Osteoblast (primary cell): ENCODE measurements at places on chromosomes 2 and 18. TPM values are rescaled to one million over a fixed set of nuclear protein-coding genes. Genes with fewer than 3 reads are reported as not detected.

KDSR gene
- total RNA-seq = 46.3 and 53.0 TPM in 2 replicates

DES gene
- total RNA-seq = 0.72 and 1.2 TPM in 2 replicates

PIEZO2 gene
- total RNA-seq = 6.5 and 46.7 TPM in 2 replicates

TIGD1 gene
- total RNA-seq = 5.8 and 6.8 TPM in 2 replicates

GLS gene
- 447 and 588 TPM in 2 replicates for total RNA-seq

DYNAP gene
- not detected in 2 replicates for total RNA-seq

ZNF892 gene
- total RNA-seq = 6.2 and 6.5 TPM in 2 replicates

TXNDC2 gene
- 0.29 and 0.36 TPM in 2 replicates for total RNA-seq

LYPD6 gene
- under 0.01 and 0.59 TPM in 2 replicates for total RNA-seq

QPCT gene
- total RNA-seq = 25.0 and 25.7 TPM in 2 replicates

GPR45 gene
- not detected in 2 replicates for total RNA-seq

GREB1L gene
- under 0.01 and 0.36 TPM in 2 replicates for total RNA-seq

LINC00305 gene
- not detected in 2 replicates for total RNA-seq

BOLL gene
- total RNA-seq = not detected in 2 replicates

TAF4B gene
- 4.7 and 5.1 TPM in 2 replicates for total RNA-seq

MC2R gene
- not detected in 2 replicates for total RNA-seq

EMX1 gene
- total RNA-seq = not detected in 2 replicates

FAM228A gene
- total RNA-seq = 1.4 and 1.5 TPM in 2 replicates

KYNU gene
- total RNA-seq = 5.9 and 10.9 TPM in 2 replicates

OTOF gene
- total RNA-seq = not detected in 2 replicates

SIX2 gene
- 14.8 and 15.9 TPM in 2 replicates for total RNA-seq

ALKAL2 gene
- total RNA-seq = not detected in 2 replicates

TBR1 gene
- total RNA-seq = under 0.01 TPM in 1 of 2 replicates, not detected in the other

PARD3B gene
- 20.3 and 22.4 TPM in 2 replicates for total RNA-seq

UNC50 gene
- 31.5 and 36.2 TPM in 2 replicates for total RNA-seq

FKBP1B gene
- total RNA-seq = 2.7 and 3.3 TPM in 2 replicates

MCM6 gene
- total RNA-seq = 14.5 and 15.6 TPM in 2 replicates

BMP10 gene
- total RNA-seq = not detected in 2 replicates

HOXD12 gene
- not detected in 2 replicates for total RNA-seq

AGFG1 gene
- total RNA-seq = 48.5 and 61.0 TPM in 2 replicates

SH2D6 gene
- under 0.01 TPM in 1 of 2 replicates, not detected in the other for total RNA-seq

NPPC gene
- total RNA-seq = not detected in 2 replicates

ANKRD30BL gene
- 0.29 TPM in 1 of 2 replicates, not detected in the other for total RNA-seq

ASNSD1 gene
- total RNA-seq = 79.0 and 81.8 TPM in 2 replicates

UPP2 gene
- total RNA-seq = not detected in 2 replicates

BCL2 gene
- total RNA-seq = 10.6 and 11.9 TPM in 2 replicates

AAK1 gene
- total RNA-seq = 61.9 and 62.5 TPM in 2 replicates

NTSR2 gene
- not detected in 2 replicates for total RNA-seq

DGKD gene
- total RNA-seq = 6.5 TPM in 2 replicates

DOCK10 gene
- total RNA-seq = 33.3 and 38.3 TPM in 2 replicates

LHCGR gene
- not detected in 2 replicates for total RNA-seq

SLC19A3 gene
- 0.29 and 0.36 TPM in 2 replicates for total RNA-seq

RNU2-63P gene
- not detected in 2 replicates for total RNA-seq

LCT gene
- total RNA-seq = under 0.01 TPM in 2 replicates

PTPRM gene
- 84.7 and 89.3 TPM in 2 replicates for total RNA-seq

CHRND gene
- not detected in 2 replicates for total RNA-seq

FLACC1 gene
- total RNA-seq = 0.72 and 1.5 TPM in 2 replicates

NPAS2 gene
- total RNA-seq = 8.3 and 8.7 TPM in 2 replicates

STARD6 gene
- not detected in 2 replicates for total RNA-seq

ATP9B gene
- 27.7 and 29.3 TPM in 2 replicates for total RNA-seq

UGT1A6 gene
- not detected in 2 replicates for total RNA-seq
